M059J (cell line): ENCODE measurements at places on chromosomes 13 and 19.
A peak's percentile ranks its signal among the peaks of the same experiment; 100 is the strongest.

GRCh38 chr19:55028757-55029156 lies 9.3 kb downstream of the GP6 start:
- no peak for DNase-seq

- peak; percentile 98 for DNase-seq
Measured at GRCh38 chr19:40750874-40751537, at the start of gene SNRPA. TSS of gene SNRPA (plus strand) at chr19:40751203. CDS start at chr19:40751409, 206 bp downstream.

DNA sequence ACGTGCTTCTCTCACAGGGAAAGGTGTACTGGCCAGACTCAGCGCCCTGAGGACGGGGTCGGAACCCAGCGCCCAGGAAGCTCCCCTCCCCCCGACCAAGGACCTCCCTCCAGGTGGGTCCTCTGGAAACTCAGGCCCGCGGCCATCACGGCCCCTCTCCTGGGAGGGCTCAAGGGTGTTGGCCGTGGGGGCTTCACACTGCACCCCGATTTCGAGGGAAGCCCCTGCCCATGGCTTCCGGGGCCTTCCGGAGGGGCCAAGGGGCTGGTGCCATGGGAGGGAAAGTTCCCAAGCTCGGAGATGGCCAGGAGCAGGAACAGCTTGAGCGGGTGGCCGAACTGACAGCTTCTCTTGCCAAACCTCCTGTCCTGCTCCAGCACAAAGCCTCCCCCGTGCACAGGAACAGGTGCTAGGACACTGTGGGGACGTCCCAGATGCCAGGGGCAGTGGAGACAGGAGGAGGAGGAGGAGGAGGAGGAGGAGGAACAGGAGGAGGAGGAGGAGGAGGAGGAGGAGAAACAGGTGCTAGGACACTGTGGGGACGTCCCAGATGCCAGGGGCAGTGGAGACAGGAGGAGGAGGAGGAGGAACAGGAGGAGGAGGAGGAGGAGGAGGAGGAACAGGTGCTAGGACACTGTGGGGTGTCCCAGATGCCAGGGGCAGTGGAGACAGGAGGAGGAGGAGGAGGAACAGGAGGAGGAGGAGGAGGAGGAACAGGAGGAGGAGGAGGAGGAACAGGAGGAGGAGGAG lies 10.0 kb downstream of the SBNO2 start:
- DNase-seq = no peak

DNA sequence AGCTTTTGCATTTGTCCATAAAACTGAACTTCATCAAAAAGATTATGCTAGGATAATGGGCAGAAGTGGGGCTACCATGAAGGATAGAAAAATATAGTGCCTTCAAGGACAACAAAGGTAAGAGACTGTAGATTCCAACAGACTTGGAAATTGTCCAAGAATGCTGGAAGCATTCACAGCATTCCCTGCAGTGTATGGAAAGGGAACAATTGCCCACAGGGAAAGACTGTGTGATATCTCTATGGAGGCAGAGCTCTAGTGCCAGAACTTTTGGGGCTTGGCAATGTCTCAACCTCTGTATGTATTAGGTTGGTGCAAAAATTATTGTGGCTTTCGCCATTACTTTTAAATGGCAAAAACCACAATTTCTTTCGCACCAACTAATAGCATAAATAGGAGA lies 1598.8 kb upstream of the MIR17HG start:
- DNase-seq = no peak

GRCh38 chr13:109655206-109655600 lies 131.2 kb downstream of the IRS2 start:
- no peak for DNase-seq

- DNase-seq = no peak
Measured at GRCh38 chr19:19635313-19635702, 7.3 kb upstream of the LPAR2 start.

DNA sequence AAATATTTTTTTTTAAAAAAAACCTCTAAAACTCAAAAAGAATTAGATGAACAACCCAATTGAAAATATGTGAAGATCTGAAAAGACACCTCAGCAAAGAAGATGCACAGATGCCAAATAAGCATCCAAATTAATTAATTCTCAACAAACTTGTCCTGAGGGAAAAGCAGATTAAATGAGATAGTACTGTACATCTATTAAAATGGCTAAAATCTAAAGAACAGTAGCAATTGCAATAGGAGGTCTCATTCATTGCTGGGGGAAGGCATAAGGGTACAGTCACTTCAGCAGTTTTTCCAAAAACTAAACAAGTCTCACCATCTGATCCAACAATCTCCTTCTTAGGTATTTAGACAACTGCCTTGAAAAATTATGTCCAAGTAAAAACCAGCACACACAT lies 22.0 kb downstream of the PLPP2 start:
- no peak for DNase-seq

GRCh38 chr19:17553256-17553655 lies 2.2 kb upstream of the COLGALT1 start:
- DNase-seq = peak; percentile 91

- no peak for DNase-seq
Measured at GRCh38 chr19:50412419-50412818, 6.3 kb upstream of the SPIB start.

DNA sequence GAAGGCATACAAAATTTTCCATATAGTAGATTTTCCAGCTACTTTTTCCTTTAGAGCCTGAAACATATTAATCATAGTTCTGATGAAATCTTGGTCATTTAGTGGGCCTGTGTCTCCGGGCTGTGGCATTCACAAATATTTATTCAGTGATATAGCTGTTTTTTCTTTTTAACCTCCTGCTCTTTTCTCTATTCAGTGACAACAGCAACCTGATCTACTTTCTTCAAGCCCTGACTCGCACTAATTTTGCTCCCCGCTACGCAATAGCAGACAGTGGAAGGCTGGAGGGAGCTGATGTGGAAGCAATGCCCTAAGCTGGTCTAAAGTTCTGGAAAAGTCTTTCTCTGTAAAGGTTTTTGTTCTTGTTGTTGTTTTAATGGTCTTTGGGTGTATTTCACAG lies 289.7 kb downstream of the SLITRK6 start:
- no peak for DNase-seq

DNA sequence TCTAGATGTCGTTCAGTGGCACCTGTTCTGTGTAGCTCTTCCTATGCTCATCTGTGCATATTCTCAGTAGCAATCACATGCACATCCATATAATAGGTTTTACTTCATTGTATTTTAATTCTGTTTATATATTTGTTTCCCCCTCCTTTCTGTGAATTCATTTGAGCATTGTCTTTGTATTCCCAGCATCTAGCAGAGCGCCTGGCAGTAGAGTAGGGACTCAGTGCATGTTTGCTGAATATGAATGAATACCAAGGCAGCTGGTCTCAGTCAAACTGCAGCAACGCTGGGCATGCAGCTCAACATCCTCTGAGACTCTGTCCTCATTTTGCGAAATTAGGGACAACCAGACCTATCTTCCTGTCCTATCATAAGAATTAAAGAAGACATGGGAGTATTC lies 330.1 kb downstream of the SPRY2 start:
- no peak for DNase-seq

DNA sequence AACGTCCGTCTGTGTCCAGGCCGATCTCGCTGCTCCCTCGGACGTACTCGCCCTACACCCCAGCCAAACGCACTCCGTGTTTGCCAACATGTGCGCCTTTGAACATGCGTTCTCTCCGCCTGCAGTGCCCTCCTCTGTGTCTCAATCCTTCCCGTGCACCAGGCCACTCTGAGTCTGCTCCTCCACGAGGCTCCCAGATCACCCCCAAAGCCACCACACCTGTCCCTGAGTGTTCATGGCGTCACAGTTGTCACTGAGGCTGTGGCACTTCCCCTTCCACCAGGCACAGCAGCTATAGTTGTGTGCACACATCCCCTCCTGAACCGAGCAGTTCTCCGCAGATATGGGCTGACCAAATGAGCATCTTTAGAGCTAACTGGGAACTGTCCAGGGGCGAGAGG lies 35.6 kb downstream of the RASA3 start:
- DNase-seq = no peak

DNA sequence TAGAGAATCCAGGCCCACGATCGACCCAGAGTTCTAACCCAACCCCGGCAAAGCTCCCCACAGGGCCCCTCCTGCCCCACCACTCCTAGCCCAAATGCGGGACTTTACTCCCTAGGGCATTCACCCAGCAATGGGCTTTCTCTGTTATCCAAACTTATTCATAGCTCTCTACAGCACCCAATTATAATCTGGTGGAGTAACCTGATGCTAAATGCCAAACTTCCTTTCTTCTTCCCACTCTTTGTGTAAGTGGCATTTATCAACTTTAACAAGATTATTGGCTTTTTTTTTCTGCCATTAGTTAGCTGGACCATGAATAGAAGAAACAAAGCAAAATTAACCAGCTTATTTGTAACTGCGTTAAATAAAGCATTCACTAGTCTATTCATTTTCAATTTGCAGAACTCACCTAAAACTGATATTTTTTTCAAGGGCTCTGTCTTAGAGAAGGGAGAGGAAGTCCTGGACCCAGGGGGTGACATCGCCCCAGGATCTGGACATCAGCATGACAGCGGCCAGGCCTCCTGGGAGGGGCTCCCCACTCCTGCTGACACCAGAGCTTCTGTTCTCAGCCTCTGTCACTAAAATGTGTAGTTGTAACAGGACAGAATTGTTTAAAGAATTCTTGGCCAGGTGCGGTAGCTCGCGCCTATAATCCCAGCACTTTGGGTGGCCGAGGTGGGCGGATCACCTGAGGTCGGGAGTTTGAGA lies 1.5 kb downstream of the FAM124A start:
- no peak for DNase-seq

- DNase-seq = peak; percentile 2
Measured at GRCh38 chr13:22801402-22802003, 379.3 kb upstream of the SGCG start.

- DNase-seq = no peak
Measured at GRCh38 chr13:92694047-92694446, 532.6 kb upstream of the GPC6 start.

- DNase-seq = peak; percentile 80
Measured at GRCh38 chr19:10416380-10417257, 3.7 kb upstream of the PDE4A start.

DNA sequence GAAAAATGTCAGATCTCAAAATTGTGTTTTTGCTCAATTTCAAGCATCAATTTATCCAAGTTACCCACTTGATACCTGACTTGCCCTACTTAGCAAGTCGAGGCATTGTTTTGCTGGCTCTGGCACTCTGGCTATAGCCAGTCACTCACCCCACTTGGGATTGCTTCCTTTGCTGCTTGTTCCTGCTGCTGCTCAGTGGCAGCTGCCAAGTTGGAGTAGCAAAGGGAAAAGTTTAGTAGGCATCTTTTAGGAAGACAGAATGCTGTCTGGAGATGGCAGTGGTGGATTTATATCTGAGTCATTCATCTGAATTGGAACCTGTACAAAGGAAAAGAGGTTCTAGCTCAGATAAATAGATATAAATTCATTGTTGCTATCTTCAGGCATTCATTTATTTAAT lies 41.2 kb downstream of the PCCA start:
- peak; percentile 29 for DNase-seq

DNA sequence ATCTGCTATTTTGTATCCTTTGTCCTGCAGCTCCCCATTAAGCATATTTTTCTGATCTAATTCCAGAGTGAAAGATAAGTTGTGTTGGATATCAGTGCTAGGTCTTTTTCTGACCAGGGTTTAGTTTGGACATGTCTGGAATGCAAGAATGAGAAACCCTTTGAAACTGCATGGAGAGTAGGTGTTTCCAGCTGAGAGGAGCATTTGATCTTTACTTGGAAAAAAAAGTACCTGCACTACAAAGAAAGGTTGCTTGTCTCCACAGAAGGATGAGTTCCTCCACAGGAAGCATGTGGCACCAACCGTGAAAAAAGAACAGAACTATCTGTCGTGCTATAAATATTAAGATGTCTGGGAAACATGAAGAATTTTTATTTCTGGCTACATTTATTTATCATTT lies 36.6 kb upstream of the MED4 start:
- DNase-seq = no peak

DNA sequence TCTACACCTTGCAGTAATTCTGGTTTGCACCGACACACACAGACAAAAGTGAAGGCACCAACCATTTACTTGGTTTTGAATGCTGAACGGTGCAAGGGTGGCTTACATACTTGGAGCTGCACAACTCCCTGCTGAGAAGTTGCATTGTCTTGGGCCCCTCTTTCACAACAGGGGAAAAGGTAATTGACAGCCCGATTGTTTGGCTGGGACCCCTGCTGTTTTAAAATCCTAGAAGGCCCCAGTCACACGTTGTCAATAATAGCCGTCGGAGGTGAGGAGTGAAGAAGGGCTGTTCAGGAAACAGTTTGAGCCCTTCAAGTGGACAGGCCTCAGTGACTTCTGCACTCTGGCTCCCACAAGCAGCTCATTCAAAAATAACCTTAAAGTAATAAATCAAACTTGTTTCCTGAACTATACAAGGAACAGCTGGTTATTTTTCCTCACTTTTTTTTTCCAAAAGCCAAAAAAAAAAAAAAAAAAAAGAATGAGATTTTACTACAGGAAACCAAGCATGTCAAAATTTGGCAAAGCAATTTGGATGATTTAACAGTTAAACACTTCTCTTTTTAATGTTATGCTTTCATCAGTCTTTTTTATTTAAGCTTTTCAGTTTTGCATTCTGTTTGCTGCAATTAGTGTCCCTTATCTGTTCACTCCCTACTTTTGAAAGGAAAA lies 19.0 kb upstream of the SPRY2 start:
- DNase-seq = no peak

DNA sequence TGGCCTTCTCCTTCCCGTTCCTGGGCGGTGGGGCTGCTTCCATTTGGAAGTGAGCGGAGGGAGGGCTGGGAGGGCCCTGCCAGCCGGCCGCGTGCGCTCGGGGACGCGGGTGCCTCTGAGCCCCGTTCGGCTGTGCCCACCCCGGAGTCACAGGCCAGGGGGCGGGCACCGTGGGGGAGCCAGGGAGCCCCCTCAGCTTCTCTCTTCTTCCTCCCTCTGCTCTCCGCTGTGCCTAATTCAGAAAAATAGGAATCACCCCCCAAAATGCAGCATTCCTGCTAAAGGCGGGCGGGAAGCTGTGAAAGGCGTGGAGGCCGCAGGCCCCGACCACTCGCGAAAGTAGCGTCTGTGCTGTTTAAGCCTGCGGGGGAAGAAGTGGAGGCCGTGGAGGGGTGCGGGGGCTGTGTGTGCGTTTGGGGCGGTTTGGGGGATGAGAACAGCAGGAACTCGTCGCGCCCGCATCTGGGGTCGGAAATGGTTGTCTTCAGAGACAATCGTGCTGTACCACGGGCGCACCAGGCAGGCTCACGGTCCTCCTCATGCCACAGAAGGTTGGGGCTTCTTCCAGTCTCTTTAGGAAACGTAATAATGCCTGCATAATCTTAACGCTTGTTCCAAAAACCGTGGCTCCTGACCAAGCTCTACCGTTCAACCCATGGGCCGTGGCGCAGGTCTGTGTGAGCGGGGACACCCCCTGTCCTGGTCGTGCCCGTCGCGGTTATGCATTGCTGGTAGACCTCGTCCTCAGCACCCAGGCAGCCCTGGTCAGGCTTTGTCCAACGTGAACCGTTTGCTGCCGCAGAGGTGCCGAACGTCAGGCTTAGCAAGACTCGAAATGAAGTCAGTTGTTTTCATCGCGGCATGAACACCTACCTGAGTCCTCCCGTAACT lies 110.4 kb upstream of the SOX1 start:
- DNase-seq = no peak

- peak; percentile 43 for DNase-seq
Measured at GRCh38 chr13:44474122-44474910, 100.7 kb downstream of the SERP2 start.

- no peak for DNase-seq
Measured at GRCh38 chr13:110557082-110557481, 4.4 kb downstream of the RAB20 start.

- DNase-seq = no peak
Measured at GRCh38 chr19:15438124-15438496, 11.6 kb downstream of the WIZ start.

GRCh38 chr19:31718898-31719297 lies 369.7 kb upstream of the TSHZ3 start:
- no peak for DNase-seq

GRCh38 chr19:10544242-10544752 lies 593 bp downstream of the ATG4D start:
- no peak for DNase-seq

GRCh38 chr13:25345576-25345975 lies 26.2 kb upstream of the ATP8A2 start:
- peak; percentile 3 for DNase-seq
